ENCODE measurements at places on chromosomes 4 and X. TPM values are rescaled to one million over a fixed set of nuclear protein-coding genes. Genes with fewer than 3 reads are reported as not detected.

The GPR119 gene
- polyA plus RNA-seq = not detected

The COL4A5 gene
- polyA plus RNA-seq = 28.8 TPM

The RPA4 gene
- 0.40 TPM for polyA plus RNA-seq

The GSX2 gene
- not detected for polyA plus RNA-seq

The ATP8A1 gene
- 0.48 TPM for polyA plus RNA-seq

The PLAC1 gene
- 2.4 TPM for polyA plus RNA-seq

The TXK gene
- not detected for polyA plus RNA-seq
